ENCODE measurements at places on chromosomes 16 and 17.

- DNase-seq, result no peak
Measured at GRCh38 chr17:73013816-73014663, 78.4 kb downstream of the SLC39A11 start.

DNA sequence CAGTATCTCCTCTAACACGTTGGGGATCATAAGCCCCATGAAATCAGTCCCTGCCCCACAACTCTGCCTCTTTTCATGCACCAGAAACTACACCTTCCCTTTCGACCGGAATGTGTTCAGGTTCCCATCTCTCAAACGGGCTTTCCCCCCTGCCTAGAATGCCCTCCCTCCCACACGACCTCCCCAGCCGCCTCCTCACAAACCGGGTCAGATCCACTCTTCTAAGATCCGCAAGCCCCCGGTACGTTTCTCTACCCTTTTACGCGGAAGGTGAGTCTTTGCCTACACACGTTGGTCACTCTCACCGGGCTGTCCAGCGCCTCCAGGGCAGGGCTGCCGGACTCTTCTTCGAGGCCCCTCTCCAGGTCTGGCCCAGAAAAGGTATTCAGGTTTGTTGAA lies 708 bp downstream of the DHX33 start:
- no peak for DNase-seq

DNA sequence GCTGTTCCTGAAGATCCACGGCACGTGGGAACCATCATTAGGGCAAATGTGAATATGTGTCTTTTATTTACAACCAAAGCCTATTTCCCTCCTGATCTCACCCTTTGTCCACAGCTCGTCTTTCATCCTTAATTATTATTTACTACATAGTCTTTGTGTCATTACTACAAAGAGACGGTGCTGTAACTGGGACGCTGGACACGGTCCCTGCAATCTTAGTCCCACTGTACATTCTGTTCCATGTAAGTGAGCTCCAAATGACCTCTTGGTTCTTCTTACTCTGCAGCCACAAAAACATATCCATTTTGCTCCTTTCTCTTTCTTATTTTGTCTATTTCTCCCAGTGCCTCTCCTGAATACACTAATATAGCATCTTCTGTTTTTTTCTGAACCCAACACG lies 12.7 kb upstream of the KRT23 start:
- no peak for DNase-seq

DNA sequence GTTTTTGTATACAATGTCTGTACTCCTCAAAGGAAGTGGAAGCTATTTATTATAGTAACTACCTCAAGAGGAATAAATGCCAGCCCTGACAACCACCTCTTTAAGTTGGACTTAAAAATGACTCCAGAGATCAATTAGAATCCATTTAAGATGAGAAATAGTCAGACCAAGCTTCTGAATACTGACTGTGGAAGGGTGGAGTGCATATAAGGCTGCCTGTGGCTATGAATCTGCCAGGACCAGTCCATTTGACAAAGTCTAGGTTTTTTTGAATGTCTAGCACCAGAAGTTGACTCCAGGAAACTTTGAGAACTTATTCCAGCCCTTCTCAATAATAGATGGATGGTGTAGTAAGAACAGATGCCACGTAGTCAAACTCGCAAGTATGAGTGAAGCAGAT lies 15.0 kb downstream of the OGFOD1 start:
- DNase-seq, result no peak

GRCh38 chr17:74453665-74454196 lies 12.7 kb upstream of the CD300A start:
- no peak for DNase-seq

DNA sequence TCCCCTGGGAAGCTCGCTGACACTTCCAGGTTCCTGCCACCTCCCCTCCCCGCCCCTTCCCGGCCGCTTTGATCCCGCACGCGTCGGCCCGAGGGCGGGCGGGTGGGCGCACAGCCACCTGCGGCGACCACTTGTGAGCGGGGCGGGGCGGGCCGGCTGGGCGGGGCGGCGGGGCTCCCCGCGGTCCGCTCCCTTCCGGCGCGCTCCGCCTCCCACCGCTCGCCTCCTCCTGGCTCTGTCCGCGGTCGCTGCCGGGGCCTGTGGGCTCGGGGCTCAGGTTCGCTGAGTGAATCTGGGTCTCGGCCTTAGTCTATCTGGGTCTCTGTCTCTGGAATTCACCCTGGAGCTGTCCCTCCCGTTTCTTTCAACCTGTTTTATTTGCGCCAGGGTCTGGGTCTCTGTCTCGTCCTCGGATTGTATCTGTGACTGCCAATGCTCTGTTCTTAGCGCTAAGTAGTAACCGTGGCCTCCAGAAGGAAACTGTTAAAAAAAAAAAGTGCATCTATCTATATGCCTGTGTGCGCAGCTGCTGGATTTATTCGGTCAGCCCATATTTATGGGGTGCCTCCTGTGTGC lies 2.7 kb upstream of the HES7 start:
- no peak for DNase-seq

DNA sequence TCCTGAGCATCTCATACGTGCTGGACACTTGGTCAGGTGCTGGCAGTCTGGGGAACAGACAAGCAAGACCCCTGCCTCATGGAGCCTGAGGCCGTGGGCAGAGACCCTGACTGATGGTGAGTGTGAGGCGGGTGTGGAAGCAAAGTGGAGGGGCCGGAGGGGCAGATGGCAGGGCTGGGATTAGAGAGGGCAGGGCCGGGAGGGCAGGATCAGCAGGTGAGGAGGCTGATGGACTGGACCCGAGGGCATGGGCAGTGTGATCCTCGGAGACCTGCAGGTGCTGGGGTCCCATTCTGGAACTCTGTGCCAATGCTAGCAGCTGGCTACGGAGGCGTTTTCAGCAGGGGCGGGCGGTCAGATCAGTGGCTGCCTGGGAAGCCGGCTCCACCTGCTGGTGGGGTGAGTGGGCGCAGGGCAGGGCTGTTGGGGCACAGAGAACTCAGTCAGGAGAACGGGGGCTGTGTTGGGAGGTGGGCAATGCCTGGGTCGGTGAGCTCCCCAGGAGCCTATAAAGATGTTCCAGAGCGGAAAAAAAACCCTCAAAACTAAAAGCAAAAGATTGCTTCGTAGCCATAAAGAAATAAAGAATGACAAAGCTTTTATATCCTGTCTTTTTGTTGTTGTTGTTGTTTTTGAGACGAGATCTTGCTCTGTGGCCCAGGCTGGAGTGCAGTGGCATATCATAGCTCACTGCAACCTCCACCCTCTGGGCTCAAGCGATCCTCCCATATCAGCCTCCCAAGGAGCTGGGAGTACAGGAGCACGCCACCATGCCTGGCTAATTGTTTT lies 8.9 kb upstream of the C16orf74 start:
- DNase-seq, result no peak
